ENCODE measurements at places on chromosomes 12 and 14.

GRCh38 chr12:104291867-104292524 is 11.5 kb upstream of the EID3 start:
- no peak for DNase-seq

DNA sequence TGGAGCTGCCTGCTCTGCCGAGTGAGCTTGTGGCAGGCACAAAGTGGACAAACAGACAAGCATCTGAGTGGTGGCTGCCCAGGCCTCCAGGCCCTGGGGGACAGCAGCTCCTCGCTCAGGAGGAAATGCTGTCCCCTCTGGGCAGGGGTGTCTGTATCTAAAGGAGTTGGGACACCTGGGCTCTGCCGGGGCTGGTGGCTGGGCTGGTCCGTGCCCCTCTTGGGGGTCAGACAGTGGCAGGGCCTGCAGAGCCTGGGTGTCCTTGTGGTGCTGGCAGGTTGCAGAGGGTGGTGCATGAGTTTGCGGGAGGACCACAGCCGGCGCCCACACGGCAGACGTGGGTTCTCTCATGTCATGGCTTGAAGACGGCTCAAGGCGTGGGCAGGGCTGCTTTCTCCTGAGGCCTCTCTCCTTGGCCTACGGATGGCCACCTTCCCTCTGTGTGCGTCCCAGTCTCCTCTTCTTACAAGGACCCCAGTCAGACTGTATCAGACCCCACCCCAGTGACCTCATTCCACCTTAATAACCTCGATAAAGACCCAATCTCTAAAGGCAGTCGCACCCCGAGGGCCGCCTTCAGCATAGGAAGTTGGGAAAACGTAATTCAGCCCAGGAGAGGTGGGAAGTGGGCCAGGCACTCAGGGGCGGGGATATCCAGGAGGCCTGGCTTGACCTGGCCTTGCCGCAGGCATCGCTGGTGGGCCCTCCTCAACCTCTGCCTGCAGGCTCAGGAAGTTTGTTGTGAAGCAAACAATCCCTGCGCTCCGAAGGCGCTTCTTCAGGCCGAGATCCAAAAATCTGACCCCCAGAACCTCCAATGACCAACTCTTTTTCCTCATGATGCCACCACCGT is 110.0 kb downstream of the KIF26A start:
- no peak for DNase-seq

- DNase-seq = no peak
Measured at GRCh38 chr12:49972641-49973360, at the start of gene AQP6. AQP6 (plus strand) TSS chr12:49972947; CDS start chr12:49973174, 227 bp downstream.

- DNase-seq = no peak
Measured at GRCh38 chr12:40055228-40055579, 50.7 kb downstream of the SLC2A13 start.

GRCh38 chr12:68422956-68423574 is 90.9 kb upstream of the MDM1 start:
- DNase-seq = no peak

DNA sequence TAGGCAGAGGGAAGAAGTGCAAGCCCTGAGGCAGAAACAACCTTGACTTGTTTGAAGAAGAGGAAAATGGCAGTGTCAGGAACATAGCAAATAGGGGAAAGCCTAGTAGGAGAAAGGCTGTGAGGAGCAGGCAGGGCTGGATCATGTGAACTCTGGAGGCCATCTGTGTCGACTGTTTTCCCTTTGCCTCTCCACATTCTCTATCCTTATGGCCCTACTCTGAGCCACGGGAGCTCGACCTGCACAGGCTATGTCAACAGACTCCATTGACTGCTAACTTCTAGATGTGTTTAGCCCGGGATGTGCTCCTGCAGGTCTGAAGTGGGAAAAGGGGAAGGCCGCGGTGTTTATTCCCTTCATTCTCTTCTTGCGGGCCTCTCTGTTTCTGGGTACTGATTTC is 35.2 kb downstream of the EGLN3 start:
- no peak for DNase-seq

DNA sequence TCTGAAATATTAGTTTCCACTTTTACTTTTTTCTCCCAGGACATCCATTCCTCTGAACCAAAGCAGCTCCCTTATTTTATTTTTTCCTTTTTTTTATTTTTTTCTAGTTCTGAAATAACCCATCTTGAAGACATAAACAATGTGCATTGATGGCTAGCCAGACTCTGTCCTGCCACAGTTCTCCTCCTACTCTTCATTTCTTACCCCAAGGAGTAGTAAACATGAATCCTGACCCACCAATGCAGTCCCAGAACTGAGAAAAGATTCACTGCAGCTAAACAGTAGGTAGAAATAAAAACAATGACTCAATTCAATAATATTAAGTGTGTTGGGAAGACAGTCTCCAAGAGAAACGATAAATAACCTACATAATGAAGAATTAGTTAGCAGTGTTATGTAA is 65.7 kb upstream of the NOVA1 start:
- DNase-seq = no peak

DNA sequence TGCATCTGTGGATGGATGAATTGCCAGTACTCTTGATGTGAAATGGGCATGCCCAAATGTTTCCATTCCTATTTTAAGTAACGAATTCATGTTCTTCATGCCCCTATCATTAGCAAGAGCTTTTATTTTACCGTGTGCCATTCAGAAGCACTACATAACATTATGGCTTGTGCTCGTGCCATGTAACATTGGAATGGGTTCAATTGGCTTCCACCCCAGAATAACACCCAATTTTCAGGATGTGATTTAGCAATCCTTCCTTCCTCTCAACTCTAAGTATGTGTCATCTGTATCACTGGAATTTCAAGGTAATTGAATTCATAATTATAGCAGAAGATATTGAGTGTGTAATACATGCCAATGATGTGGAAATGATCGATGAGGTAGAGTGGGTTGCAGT is 145.8 kb upstream of the TMPO start:
- DNase-seq = no peak

- no peak for DNase-seq
Measured at GRCh38 chr14:94864387-94865195, 94.7 kb upstream of the GSC start.

- DNase-seq = no peak
Measured at GRCh38 chr12:75724928-75725312, 213.5 kb upstream of the KRR1 start.

DNA sequence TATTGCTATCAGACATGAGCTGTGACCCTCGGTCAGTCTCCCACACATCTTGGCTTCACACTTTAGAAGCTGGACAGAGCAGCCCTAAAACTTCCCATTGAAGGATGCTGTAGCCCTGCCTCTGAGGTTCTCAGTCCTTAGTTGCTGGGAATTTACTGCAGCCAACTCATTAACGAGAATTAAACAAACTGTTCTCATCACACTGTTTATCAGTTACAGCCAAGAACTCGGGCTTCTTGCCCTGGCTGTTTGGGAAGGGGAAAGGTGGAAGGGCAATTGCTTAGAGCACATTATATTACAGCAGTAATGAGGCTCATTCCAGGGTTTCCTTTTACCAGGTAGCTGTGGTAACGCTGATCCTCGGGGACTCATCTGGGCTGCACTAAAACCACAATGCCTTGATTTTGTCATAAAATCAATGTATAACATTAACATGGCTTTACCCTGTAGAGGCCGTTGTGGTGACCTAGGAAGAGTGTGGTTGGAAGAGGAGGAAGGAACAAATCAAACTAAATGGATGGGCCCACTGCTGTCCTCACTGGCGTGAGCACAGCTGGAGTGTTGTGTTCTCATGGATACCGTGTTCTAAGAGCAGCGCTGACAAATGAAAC is 87.1 kb downstream of the GPR135 start:
- DNase-seq = no peak

DNA sequence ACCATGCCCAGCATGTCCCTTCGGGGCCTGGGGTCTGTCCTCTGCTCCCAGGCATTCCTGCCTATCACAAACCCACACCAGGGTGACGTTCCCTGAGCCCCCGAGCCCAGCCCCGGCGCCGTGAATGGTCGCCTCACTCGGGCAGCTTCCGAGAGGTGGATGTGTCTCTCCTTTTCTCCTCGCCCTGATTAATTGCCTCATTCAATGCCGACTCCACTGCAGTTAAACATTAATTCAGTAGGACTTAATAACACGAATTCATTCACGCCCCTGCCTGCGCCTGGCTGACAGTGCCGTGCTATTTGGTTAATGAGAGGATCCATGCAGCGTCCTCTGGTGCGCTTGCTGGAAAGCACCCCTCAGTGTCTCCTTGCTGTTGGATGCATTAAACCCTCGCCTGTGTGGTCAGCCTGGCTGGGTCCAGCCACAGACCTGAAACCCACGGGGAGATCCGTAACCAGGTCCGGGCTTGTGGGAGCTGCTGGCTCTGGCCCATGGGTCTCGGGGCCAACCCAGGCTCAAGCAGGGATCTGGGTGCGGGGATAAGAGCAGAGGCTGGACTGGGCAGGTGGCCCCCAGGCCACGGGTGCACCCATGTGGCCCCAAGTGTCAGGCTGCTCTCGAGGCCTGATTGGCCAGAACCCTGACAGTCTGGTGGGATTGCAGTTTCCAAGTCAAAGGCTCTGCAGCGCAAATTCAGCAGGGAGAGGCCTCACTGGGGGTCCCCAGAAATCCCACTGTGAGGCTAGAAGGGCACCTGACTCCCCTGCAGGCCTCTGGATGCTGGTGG is 55.4 kb downstream of the FBRSL1 start:
- DNase-seq = no peak

GRCh38 chr14:81868172-81868571 is 334.5 kb upstream of the SEL1L start:
- DNase-seq = no peak

DNA sequence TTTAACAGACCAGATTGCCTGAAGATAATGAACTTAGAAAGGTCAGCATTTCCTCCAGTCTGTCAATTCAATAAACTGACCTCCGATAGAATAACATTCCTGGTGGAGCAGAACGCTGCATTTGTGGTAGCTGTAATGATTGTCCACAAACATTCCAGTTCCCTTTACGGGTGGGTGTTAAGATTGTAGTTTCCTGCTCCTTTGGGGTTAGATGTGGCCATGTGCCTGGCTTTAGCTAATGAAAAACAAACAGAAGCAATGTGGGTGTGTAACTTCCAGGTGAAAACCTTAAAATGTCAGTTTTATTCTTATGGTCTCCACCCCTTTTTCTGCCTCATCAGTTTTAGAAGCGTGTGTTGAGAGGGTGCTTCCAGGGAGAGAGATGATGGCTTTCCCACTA is 217.3 kb upstream of the CRY1 start:
- no peak for DNase-seq

DNA sequence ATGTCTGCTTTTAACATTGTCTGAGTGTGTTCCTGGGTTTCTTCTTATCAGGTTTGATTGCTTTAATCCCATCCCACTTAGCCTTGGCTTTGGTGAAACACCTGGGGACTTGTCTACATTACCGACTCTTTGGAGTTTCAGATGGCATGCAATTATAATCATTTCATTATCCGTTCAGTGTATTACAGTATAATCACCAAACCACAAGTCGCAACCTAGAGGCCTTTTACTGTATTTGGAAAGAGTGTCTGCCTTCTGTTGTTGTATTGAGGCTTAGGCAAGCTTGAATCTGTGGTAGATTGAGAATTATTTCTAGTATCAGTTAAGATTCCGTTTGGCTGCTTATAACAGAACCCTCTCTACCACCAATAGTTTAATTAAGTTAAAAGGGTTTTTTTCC is 103.9 kb downstream of the TGFB3 start:
- no peak for DNase-seq

- no peak for DNase-seq
Measured at GRCh38 chr12:7361265-7361664, 57.4 kb downstream of the ACSM4 start.

DNA sequence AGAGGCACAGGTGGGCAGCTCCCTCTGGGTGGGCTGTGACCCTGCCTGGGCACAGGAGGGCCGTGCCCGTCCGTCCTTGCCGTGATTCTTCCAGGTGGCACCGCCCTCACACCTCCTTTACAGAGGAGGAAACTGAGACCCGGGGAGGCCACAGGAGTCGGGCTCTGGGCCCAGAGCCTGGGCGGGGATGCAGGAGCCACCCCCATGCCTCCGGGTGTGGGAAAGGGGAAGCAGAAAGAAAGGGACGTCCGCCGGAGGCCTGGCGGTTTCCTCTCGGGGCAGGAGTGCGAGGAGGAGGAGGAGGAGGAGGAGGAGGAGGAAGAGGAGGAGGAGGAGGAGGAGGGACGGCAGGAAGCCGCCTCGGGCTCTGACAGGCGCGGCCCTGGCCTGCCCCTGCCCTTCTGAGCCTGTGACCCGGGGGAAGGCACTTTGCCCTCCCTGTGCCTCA is 23.0 kb downstream of the SH2B3 start:
- no peak for DNase-seq

GRCh38 chr14:99655521-99655920 is 10.6 kb downstream of the HHIPL1 start:
- DNase-seq = no peak

- no peak for DNase-seq
Measured at GRCh38 chr12:117059156-117059555, 40.1 kb downstream of the TESC start.

DNA sequence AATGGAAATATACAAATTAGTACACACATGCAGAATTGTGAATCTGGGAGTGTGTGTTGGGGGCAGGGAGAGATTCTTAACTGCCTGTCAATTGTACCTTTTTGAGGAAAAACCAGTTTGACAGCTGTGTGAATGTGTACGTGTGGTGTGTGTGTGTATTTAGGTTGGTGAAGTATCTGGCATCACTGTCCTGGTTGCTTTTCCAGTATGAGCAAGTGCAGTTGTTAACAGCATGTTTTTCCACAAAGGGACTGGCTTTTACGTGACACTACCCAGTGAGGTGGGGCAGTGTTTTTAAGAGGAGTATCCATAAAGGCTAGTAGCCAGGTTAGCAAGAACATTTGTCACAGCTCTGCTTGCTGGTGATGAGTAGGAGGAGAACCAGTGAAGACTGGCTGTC is 56.1 kb downstream of the DAAM1 start:
- no peak for DNase-seq

DNA sequence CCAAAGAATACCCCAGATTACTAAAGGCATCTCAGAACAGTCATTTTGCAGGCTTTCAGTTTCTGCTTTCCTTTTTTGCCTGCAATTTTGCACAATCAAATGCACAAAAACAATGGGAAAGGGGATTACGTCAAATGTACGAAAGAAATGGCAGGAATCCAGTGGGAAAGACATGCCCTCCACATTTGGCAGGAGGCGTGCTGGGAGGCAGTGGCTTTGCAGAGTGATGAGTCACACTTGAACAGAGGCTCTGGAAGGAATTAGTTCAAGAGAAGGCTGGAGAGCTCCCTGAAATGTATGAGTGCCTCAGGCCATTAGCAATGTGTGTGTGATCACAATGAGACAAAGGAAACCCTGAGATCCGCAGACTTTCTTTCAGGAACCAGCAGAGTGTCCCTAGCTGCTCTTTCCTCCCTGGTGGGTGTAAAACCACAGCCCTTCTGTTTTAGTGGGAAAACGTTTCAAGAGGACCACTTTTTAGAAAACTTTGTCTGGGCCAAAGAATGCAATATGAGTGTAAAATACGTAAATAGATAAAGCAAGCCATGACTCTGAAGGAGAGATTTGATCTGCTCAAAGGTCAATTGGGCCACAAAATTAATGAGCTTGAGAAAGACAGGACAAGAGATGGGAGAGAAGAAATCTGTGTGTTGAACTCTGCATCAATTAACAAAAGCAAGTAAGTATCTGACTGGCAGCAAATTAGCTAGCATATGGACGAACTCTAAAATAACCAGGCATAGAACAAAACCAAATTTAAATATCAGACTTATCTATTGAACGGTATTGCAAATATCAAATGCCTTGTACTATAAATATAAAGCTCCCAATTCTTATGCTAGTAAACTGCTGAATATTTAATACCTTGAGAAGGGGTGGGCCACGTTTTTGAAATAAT is 155.4 kb upstream of the PDE3A start:
- no peak for DNase-seq

- no peak for DNase-seq
Measured at GRCh38 chr12:104551-105081, 38.0 kb downstream of the IQSEC3 start.

GRCh38 chr12:95326855-95327254 is 109.2 kb downstream of the VEZT start:
- no peak for DNase-seq

All from T-helper 9 cell (primary cell).